ENCODE measurements at places on chromosomes 3 and 15.

DNA sequence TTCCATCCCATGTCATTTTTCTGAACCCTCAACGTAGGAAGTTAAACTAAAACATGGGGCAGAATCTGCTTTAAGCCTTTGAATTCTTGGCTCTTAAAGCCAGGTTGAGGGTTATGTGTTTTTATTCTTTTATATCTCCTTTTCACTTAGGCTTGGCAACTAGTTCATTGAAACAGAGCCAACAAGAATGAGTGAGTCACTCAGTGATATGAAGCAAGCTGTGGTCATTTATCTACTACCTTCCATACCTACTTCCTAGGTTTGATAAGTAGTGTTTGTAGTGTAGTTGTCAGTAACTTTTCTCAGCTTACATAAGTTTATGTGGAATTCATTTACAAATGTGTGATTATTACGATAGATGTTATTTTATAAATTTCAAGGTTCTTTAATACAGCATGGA lies 67.4 kb downstream of the SNRPN start:
- no peak for DNase-seq

GRCh38 chr3:170839518-170840100 lies 30.4 kb downstream of the RPL22L1 start:
- DNase-seq, result no peak

DNA sequence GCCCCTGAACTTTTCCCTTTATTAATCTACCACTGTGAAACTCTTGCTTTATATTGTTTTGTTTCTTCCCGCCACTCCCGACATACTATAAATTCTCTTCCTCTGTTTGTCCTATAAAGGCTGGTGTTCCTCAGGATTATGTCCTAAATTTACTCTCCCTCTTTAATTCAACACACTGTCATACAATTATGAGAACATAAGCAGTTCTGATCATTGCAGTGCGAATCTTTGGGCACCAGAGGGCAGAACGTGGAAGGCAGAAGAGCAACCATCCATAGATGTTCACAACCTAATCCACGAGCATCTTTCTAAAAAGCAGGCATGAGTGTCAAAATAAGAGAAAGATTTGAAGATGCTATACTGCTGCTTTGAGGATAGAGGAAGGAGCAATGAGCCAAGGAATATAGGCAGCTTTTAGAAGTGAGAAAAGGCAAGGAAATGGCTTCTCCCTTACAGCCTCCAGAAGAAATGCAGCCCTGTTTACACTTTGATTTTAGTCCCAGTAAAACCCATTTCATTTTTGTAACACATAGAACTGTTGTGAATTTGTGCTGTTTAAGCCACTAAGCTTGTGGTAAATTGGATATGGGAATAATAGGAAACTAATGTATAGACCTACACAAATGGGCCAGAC lies 179.4 kb downstream of the GBE1 start:
- peak; percentile 34 for DNase-seq

DNA sequence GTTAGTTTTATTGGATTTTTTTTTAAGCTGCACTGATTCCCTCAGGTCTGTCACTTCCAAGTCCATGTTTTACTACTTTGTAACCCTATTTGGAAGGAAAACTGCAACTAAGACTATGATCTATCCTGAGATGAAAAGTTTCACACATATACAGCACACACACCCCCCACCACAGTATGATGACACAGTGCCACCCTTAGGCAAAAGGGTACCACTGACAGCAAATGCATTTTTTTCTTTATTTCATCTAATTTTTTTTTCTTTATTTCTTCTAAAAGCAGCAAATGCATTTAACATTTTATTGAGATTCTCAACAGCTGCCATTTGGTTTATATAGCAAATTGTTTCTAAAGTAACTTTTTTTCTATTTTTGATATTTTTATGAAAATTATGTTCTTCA lies 21.2 kb downstream of the NGRN start:
- peak; percentile 59 for DNase-seq

- DNase-seq, result no peak
Observed at GRCh38 chr15:51311510-51311909, 26.9 kb downstream of the CYP19A1 start.
